Hepatocyte (in vitro differentiated cells): ENCODE measurements at places on chromosomes 13 and 19.

DNA sequence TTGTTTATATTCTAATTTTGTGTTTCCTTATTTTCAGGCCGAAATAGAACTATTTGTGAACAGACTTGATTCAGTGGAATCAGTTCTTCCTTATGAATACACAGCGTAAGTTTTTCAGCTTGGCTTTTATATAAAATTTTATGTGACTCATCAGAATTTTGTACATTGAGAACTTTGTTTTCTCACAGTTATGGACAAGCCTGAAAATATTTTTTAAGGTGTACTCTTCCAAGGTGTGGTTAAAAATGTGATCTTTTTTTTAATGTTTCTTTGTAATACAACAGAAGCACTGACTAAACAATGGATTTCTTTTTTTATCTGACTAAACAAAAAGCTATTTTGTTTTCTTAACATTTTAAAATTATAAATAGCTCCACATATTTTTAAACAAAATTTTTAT lies 16.3 kb downstream of the TM9SF2 start:
- no peaks in the 10 kb centered on the region for H3K27me3 ChIP-seq
- no peak overlapping the region for H3K4me3 ChIP-seq
- peaks cover 3% of the 10 kb centered on the region for H3K36me3 ChIP-seq
- no peaks in the 10 kb centered on the region for H3K4me1 ChIP-seq
- no peak overlapping the region for H3K27ac ChIP-seq

DNA sequence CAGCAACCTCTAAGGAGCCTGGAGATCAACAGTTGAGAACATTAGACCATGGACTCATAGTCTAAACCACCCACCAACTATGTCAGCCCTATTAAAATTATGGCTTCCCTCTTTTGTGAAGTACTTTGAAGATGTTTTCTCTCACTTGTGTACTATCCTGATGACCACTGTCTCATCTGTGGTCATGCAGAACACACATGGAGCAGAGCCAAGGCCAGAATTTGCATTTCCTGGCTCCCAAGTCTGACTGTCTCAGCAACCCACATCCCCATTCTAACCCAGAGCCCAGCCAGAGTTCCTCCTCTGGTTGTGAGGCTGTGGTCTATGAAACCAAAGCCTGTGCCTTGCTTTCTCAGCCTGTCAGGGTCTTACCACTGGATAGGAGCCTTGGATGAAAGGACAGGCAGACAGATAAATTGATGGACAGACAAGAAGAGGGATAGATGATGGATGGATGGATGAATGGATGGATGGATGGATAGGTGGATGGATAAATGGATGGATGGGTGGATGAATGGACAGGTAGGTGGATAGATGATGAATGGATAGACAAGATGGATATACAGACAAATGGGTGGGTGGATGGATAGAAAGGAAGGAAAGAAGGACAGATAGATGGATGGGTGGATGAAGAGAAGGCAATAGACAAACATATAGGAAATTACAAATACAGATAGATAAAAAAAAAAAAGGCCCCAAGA lies 35.4 kb downstream of the ZNF557 start:
- H3K4me1 ChIP-seq: peaks cover 5% of the 10 kb centered on the region
- H3K4me3 ChIP-seq: no peak overlapping the region
- no peaks in the 10 kb centered on the region for H3K36me3 ChIP-seq
- no peak overlapping the region for H3K27ac ChIP-seq

GRCh38 chr13:26897706-26898550 lies 137.3 kb upstream of the GPR12 start:
- no peak overlapping the region for H3K27ac ChIP-seq
- no peak overlapping the region for H3K4me3 ChIP-seq
- no peaks in the 10 kb centered on the region for H3K36me3 ChIP-seq
- H3K4me1 ChIP-seq: no peaks in the 10 kb centered on the region
- no peak for DNase-seq

GRCh38 chr13:63389756-63390155 lies 1974.1 kb upstream of the PCDH20 start:
- no peaks in the 10 kb centered on the region for H3K27me3 ChIP-seq
- no peaks in the 10 kb centered on the region for H3K4me1 ChIP-seq
- no peak overlapping the region for H3K27ac ChIP-seq
- H3K36me3 ChIP-seq: no peaks in the 10 kb centered on the region
- DNase-seq: no peak

GRCh38 chr13:99353836-99354235 lies 46.6 kb upstream of the GPR183 start:
- H3K4me3 ChIP-seq: no peak overlapping the region
- no peaks in the 10 kb centered on the region for H3K4me1 ChIP-seq
- no peak overlapping the region for H3K27ac ChIP-seq
- no peak for DNase-seq
- H3K27me3 ChIP-seq: no peaks in the 10 kb centered on the region

- no peaks in the 10 kb centered on the region for H3K4me1 ChIP-seq
- no peaks in the 10 kb centered on the region for H3K36me3 ChIP-seq
- no peak for DNase-seq
These were observed 805.7 kb downstream of the PCDH9 start for GRCh38 chr13:66424422-66424821.

GRCh38 chr19:5457709-5458108 lies 2.5 kb downstream of the ZNRF4 start:
- H3K27ac ChIP-seq: no peak overlapping the region
- H3K27me3 ChIP-seq: no peaks in the 10 kb centered on the region
- no peaks in the 10 kb centered on the region for H3K4me1 ChIP-seq
- no peak for DNase-seq
- H3K4me3 ChIP-seq: no peak overlapping the region
- H3K36me3 ChIP-seq: no peaks in the 10 kb centered on the region

- no peaks in the 10 kb centered on the region for H3K36me3 ChIP-seq
- no peaks in the 10 kb centered on the region for H3K4me1 ChIP-seq
- H3K27me3 ChIP-seq: no peaks in the 10 kb centered on the region
- H3K4me3 ChIP-seq: no peak overlapping the region
- H3K27ac ChIP-seq: no peak overlapping the region
- peak; percentile 50 for DNase-seq
These were observed 23.5 kb upstream of the USP12 start for GRCh38 chr13:27194895-27195764.

GRCh38 chr13:60267498-60268202 lies 103.9 kb upstream of the DIAPH3 start:
- peak overlapping the region; percentile 71 for H3K27ac ChIP-seq
- no peaks in the 10 kb centered on the region for H3K36me3 ChIP-seq
- peak; percentile 53 for DNase-seq

DNA sequence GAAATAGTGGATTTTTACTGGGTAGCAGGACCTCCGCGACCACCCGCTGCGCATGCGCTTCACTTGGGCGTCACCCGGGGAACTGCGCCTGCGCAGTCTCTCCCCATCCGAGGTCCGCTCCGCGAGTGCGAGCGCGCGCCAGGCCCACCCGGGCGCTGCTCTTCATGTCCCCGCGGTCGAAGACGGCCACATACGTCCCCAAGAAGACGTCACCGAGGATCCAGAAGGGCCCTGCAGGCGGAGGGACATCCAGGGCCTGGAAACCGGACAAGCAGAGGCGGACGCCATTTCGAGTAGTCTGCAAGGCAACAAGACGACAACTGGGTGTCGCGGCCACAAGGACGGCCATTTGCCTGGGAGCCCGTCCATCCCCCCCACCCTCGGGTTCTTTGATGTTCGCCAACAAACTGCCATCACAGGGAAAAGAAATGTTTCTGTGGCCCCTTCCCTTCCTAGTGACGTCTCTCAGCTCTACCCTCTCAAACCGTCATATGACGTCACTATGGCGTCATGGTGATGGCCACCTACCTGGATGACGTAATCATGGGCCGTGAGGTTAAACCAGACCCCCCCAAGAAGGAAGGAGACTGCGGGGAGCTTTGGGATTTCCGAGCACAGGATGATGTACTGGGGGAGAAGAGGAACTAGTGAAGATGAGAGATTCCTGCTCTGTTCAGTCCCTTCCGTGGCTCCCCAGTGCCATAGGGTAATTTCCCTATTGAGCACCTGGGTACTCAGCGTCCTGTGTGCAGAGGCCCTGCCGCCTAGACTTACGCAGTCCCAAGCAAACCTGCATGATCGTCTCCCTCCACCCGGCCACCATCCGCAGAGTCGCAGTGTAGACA lies 6.7 kb downstream of the NAPSA start:
- H3K4me1 ChIP-seq: no peaks in the 10 kb centered on the region
- no peaks in the 10 kb centered on the region for H3K36me3 ChIP-seq
- H3K4me3 ChIP-seq: no peak overlapping the region
- no peak for DNase-seq
- no peak overlapping the region for H3K27ac ChIP-seq

DNA sequence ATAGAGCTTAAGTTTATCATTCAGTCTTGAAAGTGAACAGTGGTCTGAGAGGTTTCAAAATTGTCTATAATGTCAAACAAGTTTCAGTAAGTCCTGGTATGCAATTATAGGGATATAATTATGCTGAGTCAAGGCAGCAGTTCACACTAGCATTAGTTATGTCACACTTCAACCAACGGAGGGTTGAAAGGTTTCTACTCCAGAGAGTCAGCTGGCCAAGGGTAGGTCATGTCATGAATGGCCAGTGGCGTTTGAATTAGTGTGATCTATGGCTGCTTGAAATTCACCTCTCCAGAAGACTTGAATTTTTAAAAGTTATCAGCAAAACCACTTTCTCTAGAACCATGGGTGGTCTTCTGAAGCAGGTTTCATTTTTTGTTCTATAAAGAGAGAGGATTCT lies 108.6 kb downstream of the TNFRSF19 start:
- no peak overlapping the region for H3K4me3 ChIP-seq
- DNase-seq: no peak
- H3K4me1 ChIP-seq: peaks cover 20% of the 10 kb centered on the region
- no peak overlapping the region for H3K27ac ChIP-seq
- H3K27me3 ChIP-seq: no peaks in the 10 kb centered on the region

GRCh38 chr13:21698817-21699679 lies 28.2 kb downstream of the FGF9 start:
- H3K27ac ChIP-seq: no peak overlapping the region
- no peaks in the 10 kb centered on the region for H3K27me3 ChIP-seq
- no peak overlapping the region for H3K4me3 ChIP-seq

DNA sequence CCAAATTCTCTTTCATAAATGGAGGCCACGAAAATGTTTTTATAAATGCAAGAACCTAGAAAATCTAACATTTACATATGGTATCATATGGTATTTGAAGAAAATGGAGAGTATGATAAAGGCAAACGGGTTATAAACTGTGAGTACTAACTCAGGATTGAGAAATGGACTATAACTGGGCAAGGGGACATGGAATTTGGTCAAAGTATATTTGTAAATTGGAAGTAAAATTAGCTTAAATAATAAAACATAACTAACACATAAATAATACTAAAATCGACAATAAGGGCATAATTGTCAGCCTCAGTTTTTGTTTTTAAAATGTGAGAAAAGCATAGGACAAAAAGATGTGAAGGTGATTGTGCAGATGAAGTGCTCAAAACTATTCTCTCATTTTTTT lies 1516.3 kb upstream of the MIR17HG start:
- H3K36me3 ChIP-seq: no peaks in the 10 kb centered on the region
- no peaks in the 10 kb centered on the region for H3K4me1 ChIP-seq
- no peak overlapping the region for H3K4me3 ChIP-seq
- H3K27ac ChIP-seq: no peak overlapping the region
- DNase-seq: no peak

- no peak overlapping the region for H3K4me3 ChIP-seq
- DNase-seq: no peak
- H3K27me3 ChIP-seq: peaks cover 56% of the 10 kb centered on the region
- no peak overlapping the region for H3K27ac ChIP-seq
These were observed 317.3 kb downstream of the ZNF536 start for GRCh38 chr19:30689474-30689873.

- peak overlapping the region; percentile 95 for H3K27ac ChIP-seq
- peak; percentile 93 for DNase-seq
- H3K27me3 ChIP-seq: no peaks in the 10 kb centered on the region
- no peaks in the 10 kb centered on the region for H3K36me3 ChIP-seq
- peaks cover 26% of the 10 kb centered on the region for H3K4me1 ChIP-seq
These were observed 1.0 kb downstream of the GPR108 start for GRCh38 chr19:6736169-6736916.

GRCh38 chr19:55070466-55071128 lies 5.1 kb upstream of the EPS8L1 start:
- H3K4me3 ChIP-seq: no peak overlapping the region
- no peak for DNase-seq
- peak overlapping the region; percentile 96 for H3K27ac ChIP-seq
- peaks cover 9% of the 10 kb centered on the region for H3K27me3 ChIP-seq
- no peaks in the 10 kb centered on the region for H3K36me3 ChIP-seq

- DNase-seq: no peak
- H3K4me3 ChIP-seq: no peak overlapping the region
- no peaks in the 10 kb centered on the region for H3K4me1 ChIP-seq
- H3K27me3 ChIP-seq: no peaks in the 10 kb centered on the region
These were observed 25.2 kb upstream of the CEACAM1 start for GRCh38 chr19:42553292-42554045.

- H3K27ac ChIP-seq: no peak overlapping the region
These were observed 7.2 kb downstream of the RAB20 start for GRCh38 chr13:110554227-110554836.

DNA sequence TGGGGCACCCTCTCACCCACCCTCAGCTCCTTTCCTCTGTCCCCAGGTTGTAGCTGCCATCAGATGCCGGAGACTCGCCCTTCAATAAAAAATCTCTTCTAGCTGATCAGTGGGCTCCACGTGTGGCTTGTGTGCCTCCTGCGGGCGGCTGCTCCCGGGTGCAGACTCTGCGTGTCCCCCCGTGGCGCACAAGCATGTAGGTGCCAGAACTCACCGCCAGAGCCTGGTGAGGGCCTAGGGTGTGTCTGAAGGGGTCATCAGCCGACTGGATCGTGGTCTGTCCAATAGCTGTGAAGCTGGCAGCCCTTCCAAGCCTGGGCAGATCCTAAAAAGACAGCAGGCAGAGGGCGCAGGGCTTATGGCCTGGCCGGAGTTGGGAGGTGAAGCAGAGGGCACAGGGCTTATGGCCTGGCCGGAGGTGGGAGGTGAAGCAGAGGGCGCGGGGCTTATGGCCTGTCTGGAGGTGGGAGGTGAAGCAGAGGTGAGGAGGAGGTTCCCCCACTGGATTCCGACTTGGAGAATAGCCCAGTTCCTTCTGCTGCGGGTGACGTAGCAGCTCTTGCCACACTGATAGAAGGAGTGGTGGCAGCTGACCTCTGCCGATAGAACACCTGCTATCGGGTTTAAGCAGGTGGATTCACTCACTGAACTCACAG lies 11.7 kb downstream of the NOP53 start:
- peaks cover 3% of the 10 kb centered on the region for H3K36me3 ChIP-seq
- no peaks in the 10 kb centered on the region for H3K27me3 ChIP-seq
- H3K27ac ChIP-seq: peak overlapping the region; percentile 30
- peaks cover 5% of the 10 kb centered on the region for H3K4me1 ChIP-seq
- H3K4me3 ChIP-seq: no peak overlapping the region
- no peak for DNase-seq
